ENCODE measurements at places on chromosomes 1 and 21.

DNA sequence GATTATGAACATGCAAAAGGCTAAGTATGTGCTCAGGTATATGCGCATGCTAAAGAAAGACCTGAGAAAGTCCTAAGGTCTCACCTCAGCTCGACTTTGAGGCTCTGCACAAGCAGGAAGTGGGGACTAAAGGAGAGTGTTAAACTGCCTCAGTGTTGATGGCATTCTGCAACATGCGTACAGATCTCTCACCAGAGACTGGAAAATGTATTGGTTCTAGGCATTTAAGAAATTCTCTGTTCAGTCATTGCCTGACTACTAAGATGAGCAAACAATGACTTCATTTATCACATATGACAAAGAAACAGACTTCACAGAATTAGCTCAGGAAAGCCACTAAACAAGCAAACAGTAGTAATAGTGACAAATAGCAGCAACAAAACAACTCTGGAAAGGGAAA lies 90.8 kb downstream of the USH2A start:
- DNase-seq = no peak

GRCh38 chr1:200130552-200130951 lies 103.0 kb downstream of the NR5A2 start:
- DNase-seq = no peak

DNA sequence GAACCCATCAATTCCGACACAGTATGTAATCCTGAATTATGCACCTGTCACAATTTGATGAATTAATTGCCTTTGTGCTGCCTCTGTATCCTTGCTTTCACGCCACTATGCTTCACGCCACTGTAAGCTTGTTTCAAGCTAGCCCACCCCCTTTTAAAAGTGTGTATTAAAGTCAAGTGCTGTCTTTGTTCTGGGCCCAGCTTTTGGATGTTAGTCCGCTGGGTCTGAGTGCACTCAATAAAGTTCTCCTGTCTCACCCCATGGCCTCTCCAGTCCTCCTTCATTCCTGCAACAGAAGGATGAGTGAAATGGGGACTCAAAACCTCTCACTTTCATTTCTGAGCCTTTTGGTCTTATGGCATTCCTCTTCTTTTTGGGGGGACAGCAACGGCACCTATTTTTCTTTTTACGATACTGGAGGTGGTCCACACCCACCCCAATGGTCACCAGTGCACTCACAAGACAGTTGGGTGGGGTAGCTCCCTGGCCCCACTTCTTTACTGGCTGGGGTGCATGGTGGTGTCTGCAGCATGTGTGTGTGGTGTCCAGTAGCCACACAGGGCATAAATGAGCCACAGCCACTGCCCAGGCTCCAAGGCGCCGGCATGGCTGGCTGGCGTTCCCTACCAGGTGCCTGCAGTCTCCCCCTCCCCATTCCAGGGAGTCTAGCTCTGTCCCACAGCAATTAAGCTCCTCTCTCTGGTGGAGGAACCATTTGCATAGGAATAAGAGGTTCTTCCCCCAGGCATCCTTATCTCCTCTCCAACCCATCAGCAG lies 1.8 kb downstream of the THEM4 start:
- DNase-seq = no peak

DNA sequence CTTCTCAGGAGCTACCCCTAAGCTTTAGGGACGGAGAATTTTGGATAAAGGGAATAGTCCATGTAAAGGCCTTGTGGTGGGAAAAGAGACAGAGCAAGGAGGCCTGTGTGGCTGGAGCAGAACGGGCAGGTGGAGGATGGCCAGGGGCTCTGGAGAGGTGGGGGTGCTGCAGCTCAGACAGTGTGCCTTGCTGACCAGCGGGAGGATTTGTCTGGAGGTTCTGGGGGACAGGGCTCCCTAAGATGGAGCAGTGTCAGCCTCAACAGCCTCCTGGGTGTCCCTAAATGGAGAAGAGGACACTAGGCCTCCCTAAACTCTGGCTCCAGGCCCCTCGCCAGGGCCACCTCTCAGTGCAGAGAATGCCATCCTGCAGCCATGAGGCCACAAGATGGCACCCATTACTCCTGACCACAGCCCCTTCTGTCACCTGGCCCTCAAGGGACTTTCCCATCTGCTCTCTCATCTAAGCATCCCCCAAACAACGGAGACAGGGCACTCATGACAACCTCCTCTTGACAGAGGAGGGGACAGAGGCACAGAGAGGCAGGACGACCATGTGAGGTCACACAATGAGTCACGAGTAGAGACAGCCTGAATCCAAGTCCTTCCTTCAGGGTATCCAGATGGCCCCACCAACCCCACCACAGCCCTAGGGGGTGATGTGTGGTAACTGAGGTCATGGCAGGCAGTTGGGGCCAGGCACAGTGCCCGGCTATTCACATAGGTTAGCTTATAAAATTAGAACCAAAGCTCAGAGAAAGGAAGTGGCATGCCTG lies 94.7 kb downstream of the DMRTB1 start:
- DNase-seq = no peak

DNA sequence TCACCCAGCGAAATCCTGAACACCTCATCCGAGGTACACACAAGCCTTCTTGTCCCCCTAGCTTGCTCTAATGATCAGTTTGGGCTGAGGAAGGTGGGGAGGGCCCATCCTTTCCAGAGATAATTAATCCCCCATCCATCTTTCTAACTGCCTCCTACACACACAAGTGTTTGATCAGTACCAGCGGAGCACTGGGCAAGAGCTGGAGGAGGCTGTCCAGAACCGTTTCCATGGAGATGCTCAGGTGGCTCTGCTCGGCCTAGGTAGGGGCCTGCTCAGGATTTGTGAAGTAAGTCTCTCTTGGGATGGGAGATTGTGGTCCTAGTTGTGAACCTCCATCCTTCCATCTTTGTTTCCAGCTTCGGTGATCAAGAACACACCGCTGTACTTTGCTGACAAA lies 5.8 kb downstream of the ANXA9 start:
- no peak for DNase-seq

DNA sequence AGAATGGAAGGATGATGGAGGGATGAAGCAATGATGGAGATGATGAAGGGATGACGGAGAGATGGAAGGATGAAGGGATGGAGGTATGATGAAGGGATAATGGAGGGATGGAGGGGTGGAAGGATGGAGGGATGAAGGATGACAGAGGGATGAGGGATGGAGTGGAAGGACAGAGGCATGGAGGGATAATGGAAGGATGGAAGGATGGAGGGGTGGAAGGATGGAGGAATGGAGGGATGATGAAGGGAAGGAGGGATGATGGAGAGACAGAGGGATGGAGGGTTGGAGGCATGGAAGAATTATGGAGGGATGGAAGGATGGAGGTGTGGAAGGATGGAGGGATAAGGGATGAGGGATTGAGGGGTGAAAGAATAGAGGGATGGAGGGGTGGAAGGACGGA lies 62.8 kb downstream of the KCNAB2 start:
- DNase-seq = no peak

- DNase-seq = no peak
Measured at GRCh38 chr1:206128196-206128595, 11.0 kb upstream of the AVPR1B start.
